Ammon's horn (tissue), 1 donor: ENCODE measurements at places on chromosomes 3 and 15.
A peak's percentile ranks its signal among the peaks of the same experiment; 100 is the strongest.

- DNase-seq = no peak
These were observed 901.6 kb downstream of the TUSC7 start for GRCh38 chr3:117611211-117611610.

- no peak for DNase-seq
These were observed 136.8 kb downstream of the FBLN2 start for GRCh38 chr3:13685721-13686120.

DNA sequence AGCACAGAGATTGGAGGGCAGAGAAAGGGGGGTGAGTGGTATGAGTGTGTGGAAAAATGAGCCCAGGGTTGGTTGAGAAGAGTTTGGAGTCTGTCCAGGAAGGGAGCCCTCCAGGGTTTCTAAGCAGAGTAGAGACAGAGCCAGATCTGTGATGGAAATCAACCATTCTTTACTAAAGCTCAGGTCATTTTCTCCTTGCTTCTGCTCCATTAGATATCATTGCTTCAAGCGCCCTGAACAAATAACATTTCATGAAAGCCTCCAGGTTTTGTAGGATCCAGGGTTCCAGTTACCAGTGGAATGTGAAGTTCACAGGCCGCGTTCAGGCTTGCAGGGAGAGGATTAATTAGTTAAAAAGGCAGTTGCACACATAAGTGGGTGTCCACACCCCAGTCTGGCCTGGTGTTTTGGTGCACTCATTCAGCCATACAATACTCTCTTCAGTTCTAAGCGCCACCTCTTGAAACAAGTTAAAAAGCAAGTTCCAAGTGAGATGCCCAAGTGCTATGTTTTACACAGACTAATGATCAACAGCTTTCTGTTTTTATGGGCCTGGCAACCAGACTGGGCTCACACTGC, 16.4 kb upstream of the BOC start:
- DNase-seq = peak; percentile 21

DNA sequence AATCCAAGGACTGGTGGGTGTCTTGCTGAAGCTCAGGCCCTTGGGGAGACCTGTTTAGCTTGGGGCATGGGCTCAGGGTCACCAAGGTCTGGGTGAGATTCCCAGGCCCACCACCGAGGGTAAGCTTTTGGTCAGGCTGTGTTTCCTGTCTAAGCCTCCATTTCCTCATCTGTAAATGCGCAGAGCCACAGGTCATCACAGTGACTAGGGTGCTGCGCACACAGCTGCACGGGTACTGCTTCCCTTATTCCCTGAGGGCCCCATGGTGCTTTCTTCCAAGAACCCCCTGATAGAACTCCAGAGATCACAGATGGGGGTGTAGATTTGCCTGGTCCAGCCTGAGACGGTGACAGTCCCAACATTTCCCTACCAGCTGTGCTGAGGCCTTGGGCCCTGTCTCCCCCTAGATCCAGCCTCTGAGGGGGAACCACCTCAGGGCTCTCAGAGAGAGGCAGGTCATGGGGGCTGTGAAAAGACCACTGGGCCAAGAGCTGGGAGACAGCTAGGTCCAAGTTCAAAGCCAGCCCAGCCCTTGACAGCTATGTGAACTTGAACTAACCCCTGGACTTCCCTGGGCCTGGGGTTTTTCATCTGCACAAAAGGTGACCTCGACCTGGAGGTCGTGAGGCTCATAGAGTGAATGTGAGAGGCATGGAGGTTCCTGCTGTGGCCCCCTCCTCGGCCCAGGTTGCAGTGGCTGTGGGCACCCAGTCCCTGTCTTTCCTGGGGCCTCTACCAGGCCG, 60.7 kb downstream of the SEMA3G start:
- no peak for DNase-seq

GRCh38 chr3:126316031-126316461, 41.2 kb downstream of the KLF15 start:
- DNase-seq = no peak

- no peak for DNase-seq
These were observed 4.3 kb upstream of the ALPK3 start for GRCh38 chr15:84812842-84813241.

DNA sequence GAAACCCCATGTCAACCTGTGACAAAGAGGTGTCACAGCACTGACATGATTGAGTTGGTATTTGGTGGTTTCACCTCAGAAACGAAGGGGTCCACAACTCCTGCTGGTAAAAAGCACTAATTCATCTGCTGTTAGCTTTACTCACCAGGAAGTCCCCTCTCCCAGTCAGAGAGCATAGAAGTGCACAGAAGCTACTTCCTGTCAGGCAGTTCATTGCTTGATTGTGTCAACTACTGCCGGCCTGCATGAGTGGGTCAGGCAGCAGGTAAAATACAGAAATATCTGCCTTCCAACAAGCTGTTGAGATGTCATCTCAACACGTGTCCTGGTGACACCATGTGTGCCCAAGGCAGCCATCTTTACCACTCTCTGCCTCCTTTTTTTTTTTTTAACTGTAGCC, 596.6 kb upstream of the NR2F2 start:
- no peak for DNase-seq

DNA sequence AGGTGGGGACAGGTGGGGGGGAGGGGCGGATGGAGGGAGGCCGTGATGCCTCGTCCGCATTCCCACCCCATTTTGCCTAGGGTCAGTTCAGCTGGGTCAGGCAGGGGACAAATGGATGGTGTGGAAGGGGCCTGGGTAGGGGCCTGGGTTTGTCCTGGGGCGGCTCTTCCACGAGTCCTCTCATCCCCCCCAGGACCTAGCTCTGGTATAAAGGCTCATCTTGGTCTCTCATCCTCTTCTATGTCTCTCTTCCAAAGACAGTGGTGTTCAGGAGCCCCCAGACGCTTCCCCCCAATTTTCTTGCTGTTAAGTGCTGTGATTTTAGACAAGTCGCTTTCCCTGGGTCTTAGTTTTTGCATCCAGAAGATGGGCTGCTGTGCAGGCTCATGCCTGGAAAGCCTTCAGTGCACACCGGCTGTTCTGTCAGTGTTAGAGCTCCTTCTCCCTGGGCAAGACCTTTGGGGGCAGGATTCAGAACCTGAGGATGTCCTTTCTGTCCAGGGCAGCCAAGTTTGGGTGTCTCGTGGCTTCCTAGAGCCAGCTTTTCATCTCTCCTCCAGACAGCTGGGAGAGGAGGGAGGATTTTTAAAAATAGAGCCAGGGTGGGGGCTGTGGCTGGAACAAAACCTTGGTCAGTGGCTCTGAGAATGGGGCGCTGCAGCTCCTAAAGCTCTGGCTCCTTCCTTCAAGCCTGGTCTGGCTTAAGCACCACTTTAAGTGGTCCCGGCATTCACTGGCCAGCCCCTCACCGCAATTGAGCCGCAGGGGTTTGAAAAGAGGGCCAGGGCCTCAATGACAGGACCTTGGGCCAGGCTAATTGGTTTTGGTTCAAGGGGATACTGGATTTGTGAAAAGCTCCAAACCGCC, 37.7 kb upstream of the POLG start:
- no peak for DNase-seq

- DNase-seq = no peak
These were observed 355.5 kb downstream of the TIGIT start for GRCh38 chr3:114649331-114649730.

DNA sequence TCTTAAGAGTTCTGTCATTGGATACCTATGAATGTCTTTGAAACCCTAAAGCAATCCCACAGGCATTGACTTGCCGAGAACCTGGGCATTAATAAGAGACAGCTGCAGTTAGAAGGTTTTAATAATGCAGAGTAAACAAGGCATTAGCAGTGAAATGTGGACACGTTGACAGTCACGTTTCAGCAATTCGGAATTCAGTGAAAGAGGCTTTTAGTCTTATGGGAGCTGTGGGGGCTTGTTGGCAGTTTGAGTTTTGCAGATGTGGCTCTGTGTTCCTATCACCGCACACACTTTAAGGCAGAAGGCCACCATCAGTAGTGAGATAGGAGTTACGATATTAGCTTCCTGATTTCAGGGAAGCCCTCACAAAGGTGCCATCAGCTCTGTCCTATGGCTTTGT, 145.2 kb upstream of the NUDT16 start:
- no peak for DNase-seq
